ENCODE measurements at places on chromosomes 7 and 10.

GRCh38 chr7:138342990-138343389, 117.1 kb upstream of the TRIM24 start:
- DNase-seq = no peak

DNA sequence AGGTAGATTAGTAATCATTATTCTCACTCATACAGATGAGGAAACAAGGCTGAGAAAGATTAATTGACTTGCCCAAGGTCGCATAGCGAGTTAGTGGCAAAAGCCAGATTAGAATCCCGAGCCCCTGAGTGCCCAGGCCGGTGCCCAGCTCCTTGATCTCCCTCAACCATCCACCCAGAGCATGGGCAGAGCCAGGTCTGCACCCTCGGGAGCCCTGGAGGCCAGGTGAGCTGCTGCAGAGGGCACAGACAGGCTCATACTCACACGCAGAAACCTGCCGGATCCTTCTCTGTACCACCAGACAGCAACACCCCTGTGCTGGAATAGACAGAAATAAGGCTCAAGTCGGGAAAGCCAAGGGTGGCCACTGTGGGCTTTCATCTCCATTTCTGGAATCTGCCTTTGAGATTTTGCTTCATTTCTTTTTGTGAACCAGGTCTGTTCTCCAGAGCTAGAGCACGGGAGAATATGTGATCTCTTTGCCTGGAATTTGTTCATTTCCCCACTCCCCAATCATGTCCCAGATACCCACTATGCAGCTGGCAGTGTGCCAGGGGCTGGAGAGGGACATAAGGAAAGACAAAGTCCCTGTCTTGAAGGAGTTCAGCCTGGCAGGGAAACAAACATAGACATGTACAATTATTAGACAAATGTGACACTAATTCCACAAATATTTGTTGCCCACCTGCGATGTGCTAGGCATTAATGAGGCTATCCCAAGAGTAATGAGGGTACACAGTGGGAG, 5.5 kb downstream of the AFAP1L2 start:
- DNase-seq = no peak

GRCh38 chr10:59801171-59801570, 47.9 kb upstream of the MRLN start:
- no peak for DNase-seq

GRCh38 chr10:63409465-63410027, 56.2 kb downstream of the JMJD1C start:
- no peak for DNase-seq

- no peak for DNase-seq
Observed at GRCh38 chr7:74515276-74515675, 61.6 kb downstream of the GTF2IRD1 start.

GRCh38 chr7:91949221-91950009, 8.8 kb downstream of the AKAP9 start:
- no peak for DNase-seq

- no peak for DNase-seq
Observed at GRCh38 chr7:87747681-87748080, 119.5 kb downstream of the RUNDC3B start.

DNA sequence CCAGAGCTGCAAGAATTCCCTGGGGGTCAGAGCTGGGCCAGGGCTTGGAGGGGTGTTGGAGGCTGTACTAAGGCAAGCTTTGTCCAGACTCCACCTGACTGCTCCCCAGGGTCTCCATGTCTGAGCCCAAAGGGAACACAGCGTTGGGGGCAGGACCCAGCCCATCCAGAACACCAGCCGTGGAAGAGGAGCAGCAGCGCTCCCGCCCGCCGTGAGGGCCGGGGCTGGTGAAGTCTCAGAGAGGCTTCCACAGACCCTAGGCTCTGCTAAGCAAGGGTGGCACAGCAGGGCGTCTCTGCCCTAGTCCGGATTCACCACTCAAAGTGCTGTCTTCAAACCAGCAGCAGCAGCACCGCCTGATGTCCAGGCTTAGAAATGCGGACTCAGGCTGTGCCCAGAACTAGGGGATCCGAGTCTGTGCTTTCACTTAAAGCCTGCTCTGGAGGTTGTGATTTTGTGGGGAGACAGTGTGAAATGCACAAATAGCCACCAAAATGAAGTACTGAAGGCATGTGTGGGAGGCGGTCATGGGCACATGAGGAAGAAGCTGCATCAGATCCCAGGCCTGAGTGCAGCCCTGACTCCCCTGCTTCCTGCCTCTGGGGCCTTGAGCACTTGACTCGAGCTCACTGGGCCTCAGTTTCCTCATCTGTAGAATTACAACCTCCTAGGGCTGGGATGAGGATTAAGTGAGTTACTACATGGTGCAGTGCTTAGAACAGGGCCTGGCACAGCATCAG, 16.6 kb upstream of the AQP1 start:
- no peak for DNase-seq

Measured in muscle of arm (tissue), 14 donors.